ENCODE measurements at places on chromosomes 11 and 22.

DNA sequence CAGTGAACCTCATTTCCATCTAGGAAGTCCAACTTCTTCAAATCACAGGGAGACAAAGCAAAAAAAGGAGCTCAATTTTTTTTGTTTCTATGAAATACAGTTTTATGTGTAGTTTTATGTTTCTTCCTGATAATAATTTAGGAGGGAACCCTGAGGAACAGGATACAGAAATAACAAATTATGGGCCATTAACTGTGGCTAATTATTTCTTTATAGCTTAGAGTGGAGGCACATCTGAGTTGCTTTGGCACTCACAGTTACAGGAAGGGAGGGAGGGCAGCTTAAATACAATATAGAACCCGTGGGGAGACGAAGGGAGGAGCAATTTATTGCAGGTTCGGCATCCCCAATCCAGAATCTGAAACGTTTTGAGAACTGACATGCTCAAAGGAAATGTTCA, 37.1 kb upstream of the HORMAD2 start:
- no peak for DNase-seq

DNA sequence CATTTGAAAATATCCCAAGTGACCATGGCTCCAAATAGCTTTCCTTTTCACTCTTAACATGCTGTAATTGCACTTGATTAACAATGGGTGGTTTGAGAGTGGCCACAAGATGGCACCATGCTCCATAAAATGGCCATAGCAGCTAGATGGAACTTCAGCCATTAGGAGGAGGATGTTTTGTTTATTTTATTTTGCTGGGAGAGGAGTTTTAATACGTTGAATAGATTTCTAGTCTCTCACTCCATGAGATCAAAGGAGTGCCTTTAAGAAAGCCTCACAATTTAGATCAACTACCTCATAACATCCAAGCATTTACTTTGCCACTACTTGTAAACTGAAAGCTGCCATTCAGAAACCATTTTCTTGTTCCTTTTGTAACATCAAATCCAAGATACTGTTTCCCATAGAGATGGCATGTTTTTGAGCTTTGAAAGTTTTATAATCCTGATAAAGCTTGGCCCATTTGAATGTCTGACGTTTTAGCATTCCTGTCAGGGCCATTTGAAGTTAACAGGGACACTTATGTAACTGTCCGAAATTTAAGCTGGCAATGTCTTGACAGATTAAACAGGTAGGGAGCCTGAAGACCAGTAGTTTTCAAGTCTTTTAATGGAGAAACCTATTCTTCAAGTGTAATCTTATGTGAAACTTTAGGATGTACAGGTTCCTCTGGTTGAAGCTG, 4.7 kb downstream of the FEN1 start:
- peak; percentile 60 for DNase-seq

GRCh38 chr11:114953039-114953438, 274.7 kb downstream of the NXPE2 start:
- DNase-seq, result no peak

DNA sequence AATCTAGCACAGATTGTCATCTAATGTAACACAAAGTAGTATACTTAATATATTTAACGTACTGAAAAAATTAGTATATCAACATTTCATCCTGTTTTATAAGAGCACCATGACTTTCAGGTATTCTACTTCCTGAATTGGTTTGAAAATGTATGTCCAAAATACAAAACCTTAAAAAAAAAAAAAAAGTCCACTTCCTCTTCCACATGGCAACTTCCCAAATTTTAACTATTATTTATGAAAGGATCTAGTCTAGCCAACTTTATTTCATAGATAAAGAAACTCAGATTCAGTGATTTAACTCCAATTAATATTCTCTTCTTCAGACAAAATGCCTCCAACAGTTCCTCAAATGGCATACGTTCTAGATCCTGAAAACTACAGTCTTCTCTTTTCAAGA, 44.0 kb downstream of the PIK3C2A start:
- DNase-seq, result no peak

DNA sequence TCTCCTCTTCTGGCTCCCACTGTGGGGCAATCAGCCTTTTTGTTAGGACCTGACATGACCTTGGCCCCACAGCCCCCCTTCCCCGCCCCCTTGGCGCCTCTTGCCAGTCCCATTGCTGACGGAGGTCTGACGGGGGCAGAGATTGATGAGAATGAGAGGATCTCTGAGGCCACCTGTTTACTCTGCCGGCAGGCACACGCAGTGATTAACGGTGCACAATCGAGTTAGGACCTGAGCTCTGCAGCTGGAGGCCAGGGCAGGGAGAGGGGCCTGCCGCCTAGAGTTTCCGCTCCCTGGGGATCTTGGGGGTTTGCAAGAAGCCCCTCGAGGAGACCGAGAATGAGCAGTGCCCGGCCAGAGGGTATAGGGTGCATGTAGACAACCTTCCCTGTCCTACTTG, 6.8 kb upstream of the CHRM1 start:
- no peak for DNase-seq

- no peak for DNase-seq
Observed at GRCh38 chr11:31936312-31936711, 125.2 kb upstream of the PAX6 start.

- no peak for DNase-seq
Observed at GRCh38 chr11:22510010-22510409, 115.6 kb downstream of the FANCF start.

Data from fibroblast of skin of left quadriceps (primary cell).